ENCODE measurements at places on chromosomes 13 and 19. TPM values are rescaled to one million over a fixed set of nuclear protein-coding genes. Genes with fewer than 3 reads are reported as not detected.
A peak's percentile ranks its signal among the peaks of the same experiment; 100 is the strongest.

Gene TMEM38A
- 4.7 TPM for total RNA-seq

Gene ZNF93
- total RNA-seq = 2.7 TPM

- DNase-seq = no peak
These were observed 16.5 kb downstream of the KLK4 start for GRCh38 chr19:50894478-50895356.

DNA sequence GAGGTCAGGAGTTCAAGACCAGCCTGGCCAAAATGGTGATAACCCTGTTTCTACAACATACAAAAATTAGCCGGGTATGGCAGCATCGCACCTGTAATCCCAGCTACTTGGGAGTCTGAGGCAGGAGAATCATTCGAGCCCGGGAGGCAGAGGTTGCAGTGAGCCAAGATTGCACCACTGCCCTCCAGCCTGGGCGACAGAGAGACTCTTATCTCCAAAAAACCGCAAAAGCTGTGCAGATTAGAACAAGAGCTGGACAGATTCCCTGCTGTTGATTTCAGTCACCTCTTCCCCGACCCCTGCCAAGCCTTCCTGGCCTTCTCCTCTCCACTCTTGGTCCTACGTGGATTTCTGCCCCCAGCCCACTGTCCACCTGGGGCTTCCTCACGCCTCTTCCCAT is 8.3 kb downstream of the CAMSAP3 start:
- DNase-seq = no peak

Gene ZNF587
- 19.5 TPM for total RNA-seq

DNA sequence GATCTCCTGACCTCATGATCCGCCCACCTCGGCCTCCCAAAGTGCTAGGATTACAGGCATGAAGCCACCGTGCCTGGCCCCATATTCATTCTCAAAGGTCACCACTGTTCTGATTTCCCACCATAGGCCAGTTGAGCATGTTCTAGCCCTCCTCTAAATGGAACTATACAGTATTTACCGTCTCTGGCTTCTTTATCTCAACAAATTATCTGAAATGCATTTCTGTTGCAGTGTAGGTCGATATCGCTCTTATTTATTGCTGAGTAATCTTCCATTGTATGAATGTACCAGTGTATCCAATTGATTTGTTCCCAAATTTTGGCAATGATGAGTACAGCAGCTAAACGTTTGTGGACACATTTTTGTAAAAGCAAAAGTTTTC is 15.4 kb downstream of the SLC1A5 start:
- DNase-seq = no peak

- DNase-seq = no peak
These were observed 10.2 kb downstream of the C19orf12 start for GRCh38 chr19:29704562-29705558.

Gene ZNF708
- total RNA-seq = 3.4 TPM

DNA sequence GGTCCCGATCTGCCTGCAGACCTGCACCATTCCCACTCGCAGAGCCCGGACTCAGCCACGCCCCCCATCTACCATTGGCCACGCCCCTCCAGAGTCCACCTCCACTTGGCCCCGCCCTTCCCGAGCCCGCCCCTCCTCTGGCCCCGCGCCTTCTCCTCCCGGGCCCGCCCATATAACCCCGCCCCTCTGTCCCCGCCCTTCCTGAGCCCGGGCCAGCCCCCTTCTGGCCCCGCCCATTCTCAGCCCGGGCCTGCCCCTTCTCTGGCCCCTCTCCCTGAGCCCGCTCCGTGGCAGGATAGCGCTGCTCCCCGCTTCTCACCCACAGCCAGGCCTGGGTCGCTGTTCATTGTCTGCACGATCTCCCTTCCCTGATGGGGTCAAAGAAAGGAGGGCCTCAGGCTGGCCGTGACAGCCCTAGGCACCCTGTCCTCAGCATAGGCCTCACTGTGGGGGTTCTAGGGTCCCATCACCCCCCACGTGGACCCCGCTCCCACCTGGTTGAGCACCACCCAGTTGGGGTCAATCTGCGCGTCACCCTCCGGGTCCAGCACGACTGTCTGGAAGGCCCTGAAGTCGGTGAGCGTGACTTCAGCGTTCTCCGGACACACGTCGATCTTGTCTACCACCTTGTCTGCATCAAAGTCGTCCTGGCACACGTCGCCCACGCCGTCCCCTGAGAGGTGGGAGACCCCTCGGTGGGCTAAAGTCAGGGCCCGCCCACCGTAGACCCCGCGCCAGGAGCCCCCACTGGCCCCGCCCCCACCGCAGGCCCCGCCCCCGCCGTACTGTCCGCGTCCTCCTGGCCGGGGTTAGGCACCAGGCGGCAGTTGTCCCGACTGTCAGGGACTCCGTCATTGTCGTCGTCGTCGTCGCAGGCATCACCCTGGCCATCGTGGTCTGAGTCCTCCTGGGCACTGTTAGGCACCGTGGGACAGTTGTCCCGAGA is 5.7 kb downstream of the COMP start:
- no peak for DNase-seq

DNA sequence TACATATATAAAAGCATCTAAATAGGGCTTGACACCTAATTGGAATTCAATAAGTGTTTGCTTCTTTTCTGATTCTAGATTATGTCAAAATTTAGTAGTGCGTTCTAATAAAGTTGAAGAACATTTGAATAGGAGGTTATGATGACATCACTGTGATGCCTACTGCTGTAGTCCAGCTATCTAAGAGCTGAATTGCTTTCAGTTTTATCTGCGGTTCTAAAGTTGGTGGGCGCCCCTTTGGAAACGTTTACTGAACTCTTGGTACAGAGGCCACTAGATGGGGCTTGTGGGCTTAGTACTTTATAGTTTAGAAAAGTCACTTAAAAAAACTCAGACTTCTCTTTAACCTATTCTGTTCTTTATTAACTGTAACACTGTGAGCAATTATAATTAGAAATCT is 776.9 kb downstream of the GPC5 start:
- no peak for DNase-seq

DNA sequence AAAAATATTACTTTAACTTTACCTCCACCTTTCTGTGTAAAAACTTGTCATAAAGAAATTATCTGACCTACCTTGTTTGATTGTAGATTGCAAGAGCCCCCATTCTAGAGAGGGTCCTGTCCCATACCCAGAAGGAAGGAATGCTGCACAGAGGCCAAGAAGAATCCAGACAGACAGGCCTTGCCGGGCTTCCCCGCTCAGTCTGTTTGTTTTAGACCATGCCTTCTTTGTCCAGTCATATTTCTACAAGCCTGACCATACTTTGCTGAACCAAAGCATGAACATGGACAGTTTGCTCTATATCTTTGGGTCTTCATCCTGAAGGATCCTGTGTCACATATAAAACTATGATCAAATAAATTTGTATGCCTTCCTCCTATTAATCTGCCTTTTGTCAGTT is 95.8 kb upstream of the MYCBP2 start:
- peak; percentile 1 for DNase-seq

Data from bronchial epithelial cell (primary cell).